ENCODE measurements at places on chromosomes 1 and 21.

- no peak for DNase-seq
Observed at GRCh38 chr1:244857761-244858160, 6.6 kb downstream of the HNRNPU start.

DNA sequence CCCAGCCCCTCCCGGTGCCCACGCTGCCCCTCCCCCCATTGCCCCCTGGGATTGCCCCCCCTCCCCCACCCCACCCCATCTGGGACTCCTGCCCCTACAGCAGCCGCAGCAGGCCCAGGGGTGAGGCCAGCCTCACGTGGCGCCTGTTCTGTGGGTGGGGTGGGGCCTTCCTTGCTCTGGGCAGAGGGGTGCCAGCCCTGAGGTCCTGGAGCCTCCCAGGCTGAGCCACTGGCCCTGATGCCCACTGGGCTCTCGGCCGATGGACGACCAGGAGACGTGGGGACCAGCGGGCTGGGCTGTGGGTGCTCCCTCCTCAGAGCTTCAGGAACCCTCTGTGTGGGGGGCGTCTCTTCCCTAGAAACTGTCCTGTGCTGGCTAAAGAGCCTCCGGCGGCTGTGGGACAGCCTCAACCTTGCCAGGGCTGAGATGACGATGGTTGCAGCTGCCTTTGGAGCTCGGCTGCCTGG, 5.8 kb upstream of the C1orf159 start:
- no peak for DNase-seq

- peak; percentile 54 for DNase-seq
Observed at GRCh38 chr1:207825719-207826556, 74.1 kb downstream of the CD46 start.

DNA sequence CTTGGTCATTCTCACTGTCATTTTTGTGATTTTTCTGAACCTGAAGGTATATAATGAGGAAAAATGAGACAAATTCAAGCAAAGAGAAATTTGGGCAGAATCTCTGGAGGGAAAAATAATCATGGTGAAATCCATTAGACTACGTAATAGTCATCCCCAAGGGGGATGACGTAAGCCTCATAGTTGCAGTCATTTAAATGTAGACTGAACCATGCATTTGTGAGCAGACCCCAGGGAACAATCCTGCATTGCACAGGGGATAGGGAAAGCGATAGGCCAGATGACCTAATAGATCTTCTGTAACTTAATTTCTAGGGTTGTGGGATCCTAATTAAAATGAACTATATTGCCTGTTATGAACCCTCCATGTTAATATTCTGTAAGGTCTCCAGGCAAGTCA, 167.4 kb upstream of the C1orf21 start:
- no peak for DNase-seq

DNA sequence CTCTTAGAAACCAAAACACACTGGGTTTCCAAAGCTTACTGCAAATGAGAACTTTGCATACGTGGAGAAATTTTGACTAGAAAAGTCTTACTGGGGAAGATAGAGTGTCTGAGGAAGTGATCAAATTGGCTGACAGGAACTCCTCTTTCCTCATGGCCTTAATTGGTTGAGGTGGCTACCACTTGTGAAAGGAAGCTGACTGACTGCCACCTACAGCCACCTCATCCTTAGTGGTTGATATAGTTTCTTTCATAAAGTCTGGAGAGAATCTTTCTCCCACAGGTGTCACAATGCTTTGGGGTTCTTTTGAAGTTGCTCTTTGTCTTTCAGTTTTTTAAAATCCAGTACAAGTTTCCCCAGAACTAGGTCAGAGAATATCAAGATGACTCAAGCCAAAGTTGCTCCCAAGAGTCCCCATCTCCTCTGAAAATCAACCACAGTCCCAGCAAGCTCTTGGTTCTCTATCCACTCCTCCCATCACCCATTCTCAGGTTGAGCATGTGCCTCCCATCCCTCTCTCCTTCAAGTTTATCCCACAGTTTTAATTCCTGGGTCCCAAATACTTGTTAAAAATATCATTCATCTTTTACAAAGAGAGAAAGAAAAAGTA, 43.3 kb downstream of the GPR88 start:
- DNase-seq: no peak

- no peak for DNase-seq
Observed at GRCh38 chr21:35547946-35548774, 499.1 kb upstream of the RUNX1 start.

DNA sequence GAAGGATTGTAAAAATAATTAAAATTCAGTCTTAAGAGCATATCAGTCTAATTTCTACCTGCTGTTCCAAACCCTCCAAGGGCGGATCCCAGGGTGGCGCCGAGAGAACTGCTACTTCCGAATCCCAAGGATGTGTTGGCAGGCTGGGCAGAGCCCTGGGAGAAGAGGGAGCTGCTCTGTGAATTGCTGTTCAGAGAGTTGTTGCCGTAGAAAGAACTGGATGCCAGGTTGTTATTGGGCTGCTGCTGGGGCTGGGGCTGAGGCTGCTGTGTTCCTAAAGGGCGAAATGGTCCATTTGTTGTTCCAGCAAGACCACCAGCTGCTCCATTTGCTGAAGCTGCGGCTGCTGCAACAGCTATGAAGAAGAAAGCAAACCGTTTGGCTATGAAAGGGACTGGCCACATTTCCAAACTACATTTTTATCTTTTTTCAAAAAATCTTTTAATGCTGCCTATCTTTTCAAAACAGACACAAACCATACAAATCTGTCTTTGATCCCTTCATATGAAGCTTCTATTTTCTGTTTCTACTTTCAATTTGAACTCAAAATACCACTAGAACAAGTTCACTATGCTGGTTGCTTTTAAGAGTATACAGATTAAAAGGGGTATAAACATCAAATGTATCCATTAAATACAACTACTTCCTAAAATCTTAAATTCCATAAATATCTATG, 57.5 kb upstream of the SDC3 start:
- DNase-seq: peak; percentile 66

GRCh38 chr21:29326914-29327554, 28.3 kb downstream of the BACH1 start:
- DNase-seq: no peak

DNA sequence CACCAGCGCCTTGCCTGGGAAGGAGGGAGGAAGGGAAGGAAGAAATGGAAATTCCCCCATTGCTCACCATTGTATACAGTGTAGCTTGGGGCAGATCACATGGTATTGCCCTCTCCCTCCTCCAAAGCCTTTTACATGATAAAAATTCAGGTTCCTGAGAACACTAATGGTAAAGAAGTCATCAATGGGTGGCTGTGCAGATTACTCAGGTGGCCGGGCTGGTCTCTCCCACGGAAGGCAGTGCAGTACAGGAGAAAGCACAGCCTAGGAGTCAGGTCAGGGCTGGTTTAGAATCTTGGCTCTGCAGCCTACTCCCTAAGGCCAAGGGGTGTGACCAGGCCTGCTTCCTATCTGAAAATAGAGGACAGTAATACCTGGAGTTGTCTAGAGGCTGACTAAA, 107.9 kb downstream of the SUSD4 start:
- DNase-seq: no peak

GRCh38 chr1:19770436-19771190, 29.1 kb downstream of the TMCO4 start:
- no peak for DNase-seq

- DNase-seq: no peak
Observed at GRCh38 chr1:24762133-24762676, 17.0 kb downstream of the CLIC4 start.

- DNase-seq: peak; percentile 60
Observed at GRCh38 chr21:42526379-42526727, 12.7 kb downstream of the SLC37A1 start.

GRCh38 chr1:100806601-100807000, 87.1 kb downstream of the VCAM1 start:
- DNase-seq: no peak

DNA sequence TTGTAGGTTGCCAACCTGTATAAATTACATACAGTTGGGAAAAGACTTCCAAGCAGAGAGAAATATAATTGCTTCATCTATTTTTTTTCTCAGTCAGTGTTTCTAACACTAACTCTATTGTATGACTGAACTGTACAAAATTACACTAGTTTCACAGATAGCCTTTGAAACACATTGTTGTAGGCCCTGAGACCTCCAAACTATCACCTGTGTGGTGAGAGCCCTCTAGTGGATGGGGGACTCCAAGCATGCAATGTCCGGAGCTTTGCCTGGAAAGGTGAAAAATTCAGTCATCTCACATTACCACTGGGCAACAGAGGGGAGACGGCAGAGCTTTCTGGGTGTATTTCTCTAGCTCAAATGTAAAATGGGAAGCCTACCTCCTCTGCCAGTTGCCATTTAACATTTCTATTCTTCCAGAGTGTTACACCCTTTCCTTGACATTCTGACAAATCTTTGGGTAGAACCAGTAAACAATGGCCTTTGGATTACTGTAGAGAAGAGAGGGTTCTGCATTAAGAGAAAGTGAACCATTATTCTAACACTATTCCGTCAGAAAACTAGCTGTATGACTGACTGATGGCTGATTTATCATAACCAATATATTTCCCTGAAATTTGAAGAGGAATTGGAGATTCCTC, 212.2 kb downstream of the LYPLAL1 start:
- no peak for DNase-seq

DNA sequence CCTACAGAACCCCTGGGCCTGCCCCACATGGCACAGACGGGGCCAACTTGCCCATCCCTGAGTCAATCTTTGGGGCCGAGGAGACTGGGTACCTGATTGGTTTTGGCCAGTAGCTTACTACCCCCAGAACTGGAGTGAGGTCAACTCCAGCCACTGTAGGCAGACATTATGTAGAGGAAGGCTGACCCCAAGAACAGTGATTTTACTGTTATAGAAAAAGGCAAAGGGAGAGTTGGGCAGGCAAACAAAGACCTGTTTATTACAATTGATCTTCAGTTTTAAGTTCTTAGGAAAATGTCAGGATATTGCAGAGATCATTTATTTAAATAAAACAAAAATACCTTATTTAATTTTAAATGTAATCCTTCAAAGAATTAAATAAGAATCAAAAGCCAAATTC, 653.8 kb downstream of the NPHP4 start:
- DNase-seq: no peak

GRCh38 chr21:42472521-42472920, 23.5 kb downstream of the RSPH1 start:
- DNase-seq: no peak

DNA sequence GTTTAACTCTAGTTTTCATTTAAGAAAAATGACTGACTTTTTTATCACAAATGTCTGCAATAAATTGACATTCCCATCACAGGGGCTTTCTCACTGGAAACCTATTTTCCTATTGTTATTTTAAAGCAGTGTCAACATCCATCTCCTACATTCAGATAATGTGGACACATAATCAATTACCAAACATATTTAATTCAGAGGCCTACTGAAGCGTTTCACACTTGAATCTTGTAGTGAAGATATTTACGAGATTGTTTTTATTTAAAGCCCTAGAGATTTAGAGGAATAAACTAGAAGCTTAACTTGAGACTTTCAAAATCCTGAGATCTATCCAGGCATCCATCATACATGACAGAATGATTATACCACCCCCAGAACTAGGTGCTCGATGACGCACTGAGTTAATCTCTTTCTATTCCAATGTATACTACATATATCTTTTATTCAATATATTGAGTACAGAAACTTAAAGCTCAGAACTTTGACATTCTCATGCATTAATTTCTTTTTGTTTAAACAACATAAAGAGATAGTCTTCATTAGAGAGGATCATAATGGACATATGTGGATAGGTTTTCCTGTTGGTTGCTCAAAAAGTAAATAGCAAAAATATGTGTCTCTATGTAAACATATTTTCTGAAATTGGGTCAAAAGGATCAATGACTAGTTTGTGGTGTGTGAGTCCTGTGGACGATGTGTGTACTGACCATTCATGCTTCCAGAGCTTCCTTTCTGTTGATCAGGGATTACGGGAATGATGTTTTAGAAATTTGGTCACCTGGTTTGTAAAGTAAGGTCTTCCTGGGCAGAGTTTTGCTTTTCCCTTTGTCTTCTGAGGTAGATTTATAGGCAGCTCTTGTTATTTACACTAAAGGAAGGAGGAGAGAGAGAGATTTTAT, 171.5 kb upstream of the HMCN1 start:
- DNase-seq: peak; percentile 77

DNA sequence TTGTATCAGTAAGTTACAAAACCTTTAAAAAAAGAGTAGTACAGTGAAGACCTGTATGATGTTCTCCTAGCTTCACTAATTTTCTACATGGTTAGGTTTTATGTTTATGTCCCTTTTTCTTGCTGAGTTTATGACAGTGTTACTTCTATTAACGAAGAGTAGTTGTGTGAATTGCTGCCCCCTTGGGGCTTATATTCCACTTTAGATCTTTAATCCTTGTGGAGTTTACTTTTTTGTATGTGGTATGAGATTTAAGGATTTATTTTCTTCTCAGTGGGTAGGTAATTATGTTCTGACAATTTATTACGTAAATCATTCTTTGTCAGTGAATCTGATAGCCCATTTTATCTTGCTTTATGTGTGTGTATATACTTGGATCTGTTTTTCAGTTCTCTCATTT, 14.8 kb downstream of the KCTD3 start:
- no peak for DNase-seq

- no peak for DNase-seq
Observed at GRCh38 chr1:100499194-100499811, 38.6 kb upstream of the GPR88 start.

- no peak for DNase-seq
Observed at GRCh38 chr1:150963321-150964163, 11.1 kb downstream of the CERS2 start.

GRCh38 chr1:213982289-213982671, 5.5 kb upstream of the PROX1 start:
- no peak for DNase-seq

DNA sequence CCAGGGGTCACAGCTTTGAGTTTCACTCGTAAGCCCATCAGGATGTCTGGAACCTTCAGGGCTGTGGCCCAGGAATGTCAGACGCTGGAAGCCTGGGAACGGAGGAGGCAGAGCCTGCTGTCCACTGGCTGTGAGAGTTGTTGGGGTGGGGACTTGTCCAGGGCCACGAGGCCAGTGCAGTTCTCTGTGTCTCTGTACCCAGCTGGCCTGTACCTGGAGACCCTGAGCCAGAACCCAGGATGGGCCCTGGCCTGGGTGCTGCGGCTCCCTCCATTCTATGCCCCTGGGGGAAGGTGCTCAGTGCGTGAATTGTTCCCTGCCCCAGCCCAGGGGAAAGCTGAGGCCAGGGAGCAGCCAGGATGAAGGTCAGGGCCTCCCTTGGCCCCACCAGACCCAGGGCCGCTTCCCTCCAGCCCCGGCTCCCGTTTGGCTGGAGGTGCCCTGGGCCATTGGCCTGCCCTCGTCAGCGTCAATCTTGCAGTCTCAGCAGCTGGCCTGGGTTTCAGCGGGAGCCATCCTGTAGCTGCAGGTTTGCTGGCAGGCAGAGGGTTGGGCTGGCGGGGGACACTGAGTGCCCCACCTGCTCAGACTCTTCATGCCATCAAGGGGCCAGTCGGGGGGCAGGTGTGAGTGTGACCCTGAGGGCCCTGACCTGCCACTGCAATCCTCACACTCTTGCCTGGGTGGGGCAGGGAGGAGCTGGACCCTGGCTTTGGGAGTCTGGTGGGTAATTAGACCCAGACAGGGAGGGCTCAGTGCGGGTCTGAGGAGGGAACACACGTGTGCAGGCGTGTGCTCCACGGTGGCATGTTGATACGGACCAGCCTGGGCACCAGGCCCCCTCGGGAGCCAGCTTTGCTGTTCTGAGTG, 724 bp upstream of the CALML6 start:
- DNase-seq: no peak

Data from umbilical cord (tissue), 2 donors.